ENCODE measurements at places on chromosomes 12 and 14.

DNA sequence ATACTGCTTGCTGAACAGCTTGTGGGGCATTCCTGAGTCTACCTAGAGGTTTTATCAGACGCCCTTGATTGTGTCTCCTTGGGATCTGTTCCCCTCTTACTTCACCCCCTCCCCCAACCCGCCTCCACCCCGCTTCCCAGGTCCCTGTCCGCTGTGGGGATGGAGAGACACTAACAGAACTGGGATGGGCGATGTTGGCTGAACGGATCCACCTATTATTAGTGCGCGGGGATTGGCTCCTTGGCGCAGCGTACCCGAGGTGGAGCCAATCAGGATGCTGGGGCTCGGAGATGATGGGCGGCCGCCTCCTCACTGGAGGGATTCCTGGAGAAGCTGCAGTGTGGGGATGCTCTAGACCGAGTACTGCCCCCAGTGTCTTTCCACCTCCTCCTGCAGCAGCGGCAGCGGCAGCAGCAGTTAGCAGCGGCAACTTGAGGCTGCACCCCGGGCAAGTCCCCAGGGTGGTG is at the start of gene SYT1:
SYT1 (plus strand) TSS at position 372 of the 467 bp plus-strand sequence.
- DNase-seq, result peak; percentile 86

DNA sequence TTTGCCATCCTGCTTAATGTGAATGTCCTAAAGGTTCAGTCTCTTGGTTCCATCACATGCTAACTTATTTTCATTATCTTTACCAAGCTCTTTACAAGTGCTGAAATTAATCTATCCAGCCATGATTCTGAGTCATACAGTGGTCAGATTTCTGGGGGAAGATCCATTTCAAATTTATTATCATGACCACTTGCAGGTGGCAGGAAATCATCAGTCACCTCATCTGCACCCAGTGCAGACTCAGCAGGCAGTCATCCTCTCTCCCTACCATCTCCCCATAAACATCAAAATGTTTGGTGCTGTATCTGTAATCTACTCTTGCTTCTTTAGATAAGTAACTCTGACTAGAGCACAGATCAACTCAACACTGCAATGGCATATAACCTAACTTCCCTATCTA is 23.5 kb downstream of the ATG14 start:
- peak; percentile 59 for DNase-seq

GRCh38 chr12:90970471-90970870 is 15.5 kb upstream of the CCER1 start:
- DNase-seq, result no peak

DNA sequence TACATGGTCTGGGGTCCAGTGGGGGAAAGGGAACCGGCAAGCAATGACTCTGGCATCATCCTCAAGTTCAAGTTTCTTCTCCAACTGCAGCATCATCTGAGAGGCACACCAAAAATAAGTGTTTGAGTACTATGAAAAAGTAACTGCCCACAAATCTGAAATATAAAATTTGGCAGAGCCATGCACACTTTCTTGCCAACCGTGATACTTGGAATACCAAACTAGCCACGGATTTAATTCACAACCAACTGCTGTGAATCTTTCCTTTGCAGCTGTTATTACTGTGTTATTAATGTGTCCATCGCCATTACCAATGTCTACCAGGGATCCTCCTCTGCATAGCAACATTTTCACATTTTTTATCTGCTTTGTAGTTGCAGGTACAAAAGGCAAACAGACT is 74.6 kb downstream of the GXYLT1 start:
- DNase-seq, result no peak

- DNase-seq, result no peak
Observed at GRCh38 chr14:63644741-63645140, 3.1 kb upstream of the WDR89 start.

DNA sequence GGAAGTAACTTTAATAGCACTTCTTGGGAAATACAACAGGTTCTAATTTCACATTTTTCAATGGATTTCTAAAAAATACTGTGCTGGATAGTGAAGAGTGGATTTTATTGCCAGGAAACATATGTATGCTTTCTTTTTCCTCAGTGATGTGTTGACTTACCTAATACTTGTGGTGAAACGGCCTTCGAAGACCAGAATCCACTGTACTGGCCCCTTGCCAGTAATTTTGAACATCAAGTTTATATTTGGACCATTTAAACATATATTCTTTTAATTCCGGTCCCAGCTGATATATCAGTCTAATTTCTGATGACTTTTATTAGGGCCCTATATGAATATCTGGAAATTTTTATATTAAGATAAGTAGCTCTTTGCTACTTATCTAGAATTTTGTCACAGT is 1.8 kb downstream of the MSRB3 start:
- DNase-seq, result peak; percentile 37

DNA sequence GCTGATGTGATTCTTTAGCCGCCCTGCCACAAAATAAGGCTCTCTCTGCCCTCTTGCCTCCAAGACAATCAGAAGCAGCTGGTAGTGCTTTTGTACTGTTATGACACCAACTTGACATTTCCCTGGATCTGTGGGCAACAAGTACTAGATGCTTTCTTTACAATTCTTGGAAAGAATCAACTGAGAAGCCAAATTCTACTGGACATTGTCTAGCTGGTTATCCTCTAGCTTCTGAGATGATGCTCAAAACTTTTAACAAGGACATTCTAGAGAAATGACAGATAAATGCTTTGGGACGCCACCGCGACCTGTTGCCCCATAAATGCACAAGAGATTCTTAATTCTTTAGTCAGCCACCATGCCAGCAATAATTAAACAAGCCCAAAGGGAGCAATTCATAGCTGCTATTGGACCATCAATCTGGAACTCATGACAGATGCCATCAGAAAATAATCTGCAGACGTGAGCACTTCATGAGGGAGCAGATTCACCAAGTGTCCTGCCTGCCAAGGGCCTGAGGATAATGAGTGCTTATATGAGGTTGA is 22.8 kb downstream of the FMNL3 start:
- no peak for DNase-seq

DNA sequence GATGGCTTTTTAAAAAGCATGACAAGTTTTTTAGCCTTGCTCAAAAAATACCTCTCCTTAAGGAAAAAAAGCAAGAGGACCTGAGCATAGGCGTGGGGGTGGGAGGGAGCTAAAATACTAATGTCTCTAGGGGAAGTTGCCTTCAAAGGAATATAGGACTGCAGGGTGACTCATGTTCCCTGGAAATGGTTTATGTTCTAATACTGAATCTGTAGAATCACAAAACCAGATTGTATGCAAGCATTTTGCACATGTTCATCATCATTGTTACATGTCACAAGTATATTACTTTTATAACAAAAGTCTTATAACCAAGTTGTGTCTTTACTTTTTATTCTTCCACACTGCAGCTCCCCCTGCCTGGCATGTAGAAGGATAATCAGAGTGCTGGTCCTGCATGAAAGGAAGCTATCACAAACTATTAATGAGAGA is 36.6 kb downstream of the GPR135 start:
- peak; percentile 88 for DNase-seq

DNA sequence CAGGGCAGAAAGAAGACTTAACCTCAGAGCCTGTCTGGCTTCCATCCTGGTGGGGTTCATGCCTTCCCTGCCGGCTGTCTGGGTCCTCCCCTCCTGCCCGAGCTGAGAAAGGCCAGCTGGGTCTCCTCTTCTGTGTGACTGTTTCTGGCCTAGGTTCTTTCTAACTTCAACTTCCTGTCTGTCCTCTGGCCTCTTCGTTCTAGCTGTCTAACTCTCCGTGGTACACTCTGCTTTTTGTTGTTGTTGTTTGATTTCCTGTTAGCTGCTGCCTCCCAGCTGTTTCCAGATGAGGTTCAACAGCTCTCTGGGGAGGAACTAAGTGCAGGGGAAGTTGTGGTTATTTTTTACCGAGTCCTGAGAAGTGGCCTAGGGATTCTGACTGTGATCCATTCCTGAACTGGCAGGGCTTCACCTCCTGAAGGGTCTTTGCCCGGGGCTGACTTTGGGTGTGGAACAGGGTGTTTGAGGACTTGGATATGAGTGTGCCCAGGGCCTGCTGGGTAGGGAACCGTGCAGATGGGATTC is 3.2 kb downstream of the MLXIP start:
- DNase-seq, result peak; percentile 28

- DNase-seq, result peak; percentile 70
Observed at GRCh38 chr12:52006726-52007157, at the start of gene TAMALIN. TSS of gene TAMALIN (plus strand) at chr12:52006946. CDS start at chr12:52007020, 74 bp downstream.

GRCh38 chr12:5197131-5197530 is 153.5 kb downstream of the KCNA5 start:
- peak; percentile 95 for DNase-seq

DNA sequence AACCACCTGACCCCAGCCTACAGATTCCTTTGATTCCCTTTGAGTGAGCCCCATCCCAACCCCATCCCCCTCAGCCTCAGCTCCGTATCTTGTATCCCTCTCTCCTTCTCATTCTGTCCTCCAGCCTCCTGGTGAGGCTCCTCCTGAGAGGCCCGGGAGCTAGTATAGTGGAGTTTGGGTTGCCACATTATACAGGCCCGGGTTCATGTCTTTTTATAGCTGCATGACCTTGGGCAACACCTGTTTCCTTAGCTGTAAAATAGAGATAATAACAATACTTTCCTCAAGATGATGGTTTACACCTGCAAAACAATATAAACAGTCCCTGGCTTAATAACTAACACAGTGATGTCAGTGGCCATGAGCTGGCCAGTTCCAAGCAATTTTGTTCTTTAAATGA is 89.8 kb downstream of the STAB2 start:
- DNase-seq, result no peak

DNA sequence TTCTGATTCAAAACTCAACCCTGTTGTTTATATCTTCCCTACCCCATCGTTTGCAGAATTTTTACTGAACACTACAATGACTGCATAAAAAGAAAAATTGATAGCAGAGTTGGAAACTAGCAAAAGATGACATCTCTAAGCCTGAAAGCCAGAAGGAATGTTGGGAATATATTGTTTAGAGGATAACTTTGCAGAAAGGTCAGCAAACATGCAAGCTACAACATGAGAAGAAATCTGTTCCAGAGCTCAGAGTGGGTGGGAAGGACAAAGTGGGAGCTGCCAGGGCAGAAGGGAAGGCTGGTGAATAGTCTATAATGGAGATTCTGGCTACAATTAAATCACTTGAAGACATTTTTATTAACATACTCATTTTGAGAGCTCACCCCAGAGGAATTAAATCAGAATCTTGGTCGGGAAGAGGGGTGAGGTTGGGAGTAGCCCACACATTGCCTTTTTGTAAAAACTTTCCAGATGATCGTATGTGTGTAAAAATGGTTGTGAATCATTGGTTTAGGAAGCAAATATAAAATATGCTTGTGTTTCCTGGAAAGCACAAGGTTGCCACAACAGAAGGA is 574.8 kb downstream of the FLRT2 start:
- DNase-seq, result no peak

DNA sequence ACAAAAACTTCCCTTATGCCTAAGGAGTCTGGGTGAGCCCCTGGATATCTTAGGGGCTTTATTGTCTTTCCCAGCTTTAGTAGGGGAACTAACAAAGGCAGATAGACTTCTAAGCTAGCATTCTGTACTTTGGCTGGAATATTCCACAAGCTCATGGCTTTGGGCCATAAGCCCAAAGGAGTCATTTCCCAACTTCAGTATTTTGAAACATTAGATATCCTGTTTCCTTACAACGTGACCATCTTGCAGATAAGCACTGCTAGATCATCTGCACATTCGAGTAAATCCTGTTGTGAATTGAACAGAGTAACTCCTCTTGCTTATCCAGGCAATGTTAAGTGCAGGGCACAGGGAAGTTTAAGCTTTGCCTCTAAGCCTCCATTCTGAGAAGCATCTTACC is 70.6 kb upstream of the ACTN1 start:
- DNase-seq, result peak; percentile 67

DNA sequence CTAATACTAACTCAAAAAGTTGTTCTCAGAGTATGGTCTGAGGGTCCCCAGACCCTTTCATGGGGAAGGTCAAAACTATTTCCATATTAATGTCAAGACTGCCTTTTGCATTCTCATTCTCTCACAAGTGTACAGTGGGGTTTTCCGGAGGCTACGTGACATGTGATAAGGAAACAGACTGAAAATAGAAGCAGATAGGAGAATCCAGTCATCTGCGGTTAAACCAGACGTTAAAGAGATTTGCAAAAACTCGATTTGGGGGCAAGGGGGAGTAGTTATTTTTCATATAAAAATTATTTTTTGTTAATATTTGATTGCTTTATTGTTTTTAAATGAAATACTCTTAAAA is 1.0 kb upstream of the NAP1L1 start:
- DNase-seq, result peak; percentile 38

DNA sequence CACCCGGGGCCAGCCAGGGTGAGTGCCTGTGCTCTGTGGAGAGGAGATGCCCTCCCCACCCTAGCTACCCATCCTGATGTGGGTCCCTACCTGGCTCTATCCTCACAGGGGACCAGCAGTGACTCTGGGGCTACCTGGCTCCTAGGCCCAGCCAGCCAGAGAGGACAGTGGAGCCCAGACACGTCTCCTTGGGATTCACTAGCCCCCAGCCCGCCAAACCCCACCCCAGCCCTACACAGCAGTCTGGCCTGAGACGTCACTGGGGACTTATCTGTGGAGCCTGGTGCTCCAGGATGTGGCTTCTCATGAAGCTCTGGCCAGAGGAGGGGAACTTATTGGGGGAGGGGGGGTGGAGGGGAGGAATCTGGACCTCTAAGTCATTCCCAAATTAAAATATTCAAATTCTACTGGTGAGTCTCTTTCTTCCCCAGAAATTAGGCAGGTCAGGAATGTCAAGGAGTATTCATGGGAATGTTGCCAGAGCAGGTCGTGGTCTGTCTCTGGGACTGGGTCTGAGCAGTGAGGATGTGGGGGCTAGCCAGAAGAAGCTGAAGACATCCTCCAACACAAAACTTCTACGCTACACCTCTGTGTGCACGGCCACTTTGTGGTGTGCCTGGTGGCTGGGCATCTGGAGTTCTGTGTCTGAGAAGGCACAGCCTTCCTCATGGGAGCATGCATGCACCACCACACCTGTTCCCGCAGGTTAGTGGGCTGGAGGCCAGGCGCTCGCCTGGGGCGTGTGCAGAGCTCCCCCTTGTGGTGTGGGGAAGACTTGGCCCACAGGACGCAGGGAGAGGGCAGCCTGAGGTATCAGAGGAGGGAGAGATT is 2.7 kb downstream of the CMTM5 start:
- peak; percentile 30 for DNase-seq

DNA sequence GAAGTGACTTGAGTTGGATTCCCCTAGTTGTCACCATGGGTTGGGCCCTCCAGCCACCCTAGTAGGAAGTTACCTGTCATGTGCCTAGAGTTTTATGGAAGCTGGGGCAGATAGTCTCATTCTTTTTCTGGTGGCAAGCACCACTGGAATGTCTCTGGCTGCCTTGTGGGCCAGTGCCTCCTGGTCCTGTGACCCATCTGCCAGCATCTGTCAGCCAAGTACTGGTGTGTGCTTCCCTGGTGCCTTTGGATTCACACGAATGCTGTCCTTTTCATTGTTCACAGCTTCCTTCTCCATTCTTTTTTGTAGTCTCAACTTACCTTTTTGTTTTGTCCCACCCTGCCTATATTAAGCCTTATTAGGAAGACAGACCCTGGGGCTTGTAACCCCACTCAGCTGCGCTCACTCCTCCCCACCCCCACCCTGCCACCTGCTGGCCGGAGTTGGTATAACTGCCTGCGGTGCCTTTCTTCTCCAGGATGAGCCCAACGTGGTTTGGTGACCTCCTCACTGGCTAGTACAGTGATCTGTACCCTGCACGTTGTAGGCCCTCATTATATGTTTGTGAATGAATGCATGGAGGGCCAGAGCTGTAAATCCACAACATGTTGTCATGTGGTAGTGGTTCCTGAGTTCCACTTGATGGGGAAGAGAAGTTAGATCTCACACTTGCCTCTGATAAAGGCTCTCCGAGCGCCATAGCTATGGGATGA is 125.7 kb downstream of the TSPAN9 start:
- DNase-seq, result peak; percentile 42
